A549 treated with dexamethasone at 1 μM for 4 hours (cell line): ENCODE measurements at places on chromosomes 5 and 9. TPM values are rescaled to one million over a fixed set of nuclear protein-coding genes. Genes with fewer than 3 reads are reported as not detected.

FAM193B gene
- 14.0 to 33.5 TPM (median 31.7 TPM) in 5 replicates for total RNA-seq

NEUROG1 gene
- total RNA-seq, result not detected in 5 replicates

MCTP1 gene
- total RNA-seq, result 8.2 to 11.4 TPM (median 8.4 TPM) in 5 replicates

SNX18 gene
- total RNA-seq, result 4.3 to 8.2 TPM (median 7.3 TPM) in 5 replicates

LMAN2 gene
- 200 to 231 TPM (median 213 TPM) in 5 replicates for total RNA-seq

IL13 gene
- total RNA-seq, result 0.07 TPM in 1 of 5 replicates, not detected in the others
